ENCODE measurements at places on chromosomes 2 and 18. TPM values are rescaled to one million over a fixed set of nuclear protein-coding genes. Genes with fewer than 3 reads are reported as not detected.

- no peak overlapping the region for H3K27ac ChIP-seq
- DNase-seq: no peak
- H3K27me3 ChIP-seq: no peaks in the 10 kb centered on the region
- no peaks in the 10 kb centered on the region for H3K4me1 ChIP-seq
- H3K36me3 ChIP-seq: no peaks in the 10 kb centered on the region
These were observed 42.2 kb downstream of the KLHL14 start for GRCh38 chr18:32730620-32731091.

- peaks cover 14% of the 10 kb centered on the region for H3K27me3 ChIP-seq
- no peak for DNase-seq
- H3K4me3 ChIP-seq: no peak overlapping the region
- no peak overlapping the region for H3K27ac ChIP-seq
These were observed 183.1 kb upstream of the CCDC68 start for GRCh38 chr18:55142410-55142809.

- H3K27me3 ChIP-seq: no peaks in the 10 kb centered on the region
- no peak overlapping the region for H3K27ac ChIP-seq
- no peak overlapping the region for H3K4me3 ChIP-seq
- DNase-seq: no peak
- H3K36me3 ChIP-seq: no peaks in the 10 kb centered on the region
- H3K4me1 ChIP-seq: no peaks in the 10 kb centered on the region
These were observed 17.6 kb upstream of the CLIP4 start for GRCh38 chr2:29097569-29097968.

GRCh38 chr2:106020821-106021661 lies 173.1 kb downstream of the UXS1 start:
- no peak for DNase-seq
- H3K4me1 ChIP-seq: no peaks in the 10 kb centered on the region
- no peaks in the 10 kb centered on the region for H3K36me3 ChIP-seq
- no peak overlapping the region for H3K27ac ChIP-seq
- no peak overlapping the region for H3K4me3 ChIP-seq
- peaks cover 30% of the 10 kb centered on the region for H3K27me3 ChIP-seq

- H3K27me3 ChIP-seq: peaks cover 13% of the 10 kb centered on the region
- DNase-seq: no peak
These were observed 104.6 kb downstream of the EVA1A start for GRCh38 chr2:75456111-75456510.

GRCh38 chr2:16031848-16032159 lies 91.5 kb downstream of the MYCN start:
- H3K4me1 ChIP-seq: no peaks in the 10 kb centered on the region
- no peak for DNase-seq
- H3K4me3 ChIP-seq: no peak overlapping the region
- H3K36me3 ChIP-seq: no peaks in the 10 kb centered on the region
- no peak overlapping the region for H3K27ac ChIP-seq
- no peaks in the 10 kb centered on the region for H3K27me3 ChIP-seq

DNA sequence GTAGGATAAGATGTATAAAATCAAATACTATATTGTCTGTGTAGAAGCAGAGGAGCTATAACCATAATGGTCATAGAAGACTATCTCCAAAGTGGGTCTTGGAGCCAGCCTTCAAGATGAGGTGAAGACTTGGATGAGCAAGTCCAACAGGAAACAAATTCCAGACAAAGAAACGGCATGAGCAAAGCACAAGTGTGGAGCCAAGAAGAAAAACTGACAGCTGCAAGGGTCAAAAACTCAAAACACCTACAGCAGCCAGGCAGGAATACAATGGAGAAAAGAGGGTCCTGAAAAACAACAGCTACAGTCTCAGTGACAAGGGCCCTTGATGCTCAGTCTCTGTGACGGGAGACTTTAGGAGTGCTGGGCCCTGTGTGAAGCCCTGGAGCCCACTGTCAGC lies 102.4 kb downstream of the STK39 start:
- H3K27me3 ChIP-seq: no peaks in the 10 kb centered on the region
- H3K36me3 ChIP-seq: peaks cover 6% of the 10 kb centered on the region
- peaks cover 9% of the 10 kb centered on the region for H3K4me1 ChIP-seq
- no peak for DNase-seq
- no peak overlapping the region for H3K4me3 ChIP-seq

DNA sequence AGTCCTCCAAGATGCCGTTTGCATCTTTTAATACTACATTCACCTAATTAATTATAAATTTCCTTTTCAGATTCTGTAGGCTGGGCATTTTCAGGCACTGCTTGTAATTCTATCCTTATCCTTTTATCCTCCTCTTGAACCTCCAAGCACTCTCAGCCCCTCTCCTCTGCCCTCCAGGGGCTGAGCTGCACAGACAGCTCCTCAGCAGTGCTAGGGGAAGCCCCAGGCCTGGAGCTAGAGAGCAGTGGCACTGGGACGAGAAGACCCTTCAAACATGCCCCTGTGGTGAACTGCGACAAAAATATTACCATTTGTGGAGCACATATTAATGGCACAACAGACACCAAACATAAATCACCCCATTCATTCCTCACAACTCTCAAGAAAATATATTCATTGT lies 32.9 kb downstream of the CFAP210 start:
- no peaks in the 10 kb centered on the region for H3K36me3 ChIP-seq
- peaks cover 21% of the 10 kb centered on the region for H3K4me1 ChIP-seq
- DNase-seq: no peak
- no peak overlapping the region for H3K27ac ChIP-seq
- no peak overlapping the region for H3K4me3 ChIP-seq

- H3K4me1 ChIP-seq: peaks cover 49% of the 10 kb centered on the region
- no peaks in the 10 kb centered on the region for H3K27me3 ChIP-seq
- peak overlapping the region; percentile 84 for H3K27ac ChIP-seq
- DNase-seq: peak; percentile 91
These were observed 117.1 kb upstream of the SERTAD2 start for GRCh38 chr2:64770781-64771334.

DNA sequence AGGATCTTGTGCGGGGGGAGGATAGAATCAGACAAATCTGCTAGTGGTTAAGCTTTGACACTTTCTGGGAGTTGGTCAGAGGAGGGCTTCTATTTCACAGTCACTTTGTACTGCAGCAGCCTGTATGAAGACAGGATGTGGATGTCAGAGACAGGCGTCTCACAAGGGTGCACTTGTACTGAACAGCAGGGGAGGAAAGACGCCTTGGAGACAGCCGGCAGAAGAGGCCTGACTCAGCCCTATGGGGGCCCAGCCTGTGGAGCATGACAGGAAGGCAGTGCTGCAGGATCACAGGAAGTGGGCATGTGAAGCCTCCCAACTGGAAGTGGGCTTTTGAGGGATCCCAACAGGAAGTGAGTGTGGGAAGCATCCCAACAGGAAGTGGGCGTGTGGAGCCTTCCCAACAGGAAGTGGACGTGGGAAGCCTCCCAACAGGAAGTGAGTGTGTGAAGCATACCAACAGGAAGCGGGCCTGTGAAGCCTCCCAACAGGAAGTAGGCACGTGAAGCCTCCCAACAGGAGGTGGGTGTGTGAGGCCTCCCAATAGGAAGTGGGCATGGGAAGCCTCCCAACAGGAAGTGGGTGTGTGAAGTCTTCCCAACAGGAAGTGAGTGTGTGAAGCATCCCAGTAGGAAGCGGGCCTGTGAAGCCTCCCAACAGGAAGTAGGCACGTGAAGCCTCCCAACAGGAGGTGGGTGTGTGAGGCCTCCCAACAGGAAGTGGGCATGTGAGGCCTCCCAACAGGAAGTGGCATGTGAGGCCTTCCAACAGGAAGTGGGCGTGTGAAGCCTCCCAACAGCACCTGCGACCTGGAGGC lies 212.3 kb downstream of the SNTG2 start:
- no peak overlapping the region for H3K4me3 ChIP-seq
- no peak for DNase-seq
- H3K4me1 ChIP-seq: peaks cover 11% of the 10 kb centered on the region

DNA sequence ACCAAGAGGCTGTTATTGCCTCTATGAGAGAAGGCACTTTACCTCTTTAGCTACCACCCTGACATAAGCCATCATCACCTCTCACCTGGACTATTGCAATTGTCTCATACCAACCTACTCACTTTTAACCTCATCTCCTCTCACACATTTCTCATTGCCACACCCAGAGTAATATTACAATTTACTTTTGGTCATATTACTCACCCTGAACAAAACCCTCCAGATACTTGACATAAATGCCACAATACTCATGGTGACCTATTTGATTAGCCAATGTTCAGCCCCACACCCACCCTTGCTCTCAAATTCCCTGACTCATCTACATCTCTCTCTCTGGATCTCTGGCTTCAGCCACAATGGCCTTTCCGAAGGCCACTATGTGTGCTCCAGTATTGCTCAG lies 90.9 kb upstream of the CDH7 start:
- H3K27ac ChIP-seq: no peak overlapping the region
- no peak overlapping the region for H3K4me3 ChIP-seq
- DNase-seq: no peak

- H3K27ac ChIP-seq: no peak overlapping the region
- DNase-seq: no peak
- H3K27me3 ChIP-seq: peaks cover 5% of the 10 kb centered on the region
- no peak overlapping the region for H3K4me3 ChIP-seq
- no peaks in the 10 kb centered on the region for H3K36me3 ChIP-seq
These were observed 331.8 kb downstream of the ALK start for GRCh38 chr2:29589440-29590103.

- no peaks in the 10 kb centered on the region for H3K27me3 ChIP-seq
- no peak for DNase-seq
- H3K4me3 ChIP-seq: no peak overlapping the region
- peaks cover 68% of the 10 kb centered on the region for H3K4me1 ChIP-seq
- H3K27ac ChIP-seq: no peak overlapping the region
These were observed 24.1 kb downstream of the GULP1 start for GRCh38 chr2:188315750-188316149.

Gene CNDP1
- total RNA-seq: not detected

Gene GALNT3
- total RNA-seq: 0.39 TPM

Gene CD8A
- not detected for total RNA-seq

All from HFFc6 (cell line).